ENCODE measurements at places on chromosomes 3 and 15.

DNA sequence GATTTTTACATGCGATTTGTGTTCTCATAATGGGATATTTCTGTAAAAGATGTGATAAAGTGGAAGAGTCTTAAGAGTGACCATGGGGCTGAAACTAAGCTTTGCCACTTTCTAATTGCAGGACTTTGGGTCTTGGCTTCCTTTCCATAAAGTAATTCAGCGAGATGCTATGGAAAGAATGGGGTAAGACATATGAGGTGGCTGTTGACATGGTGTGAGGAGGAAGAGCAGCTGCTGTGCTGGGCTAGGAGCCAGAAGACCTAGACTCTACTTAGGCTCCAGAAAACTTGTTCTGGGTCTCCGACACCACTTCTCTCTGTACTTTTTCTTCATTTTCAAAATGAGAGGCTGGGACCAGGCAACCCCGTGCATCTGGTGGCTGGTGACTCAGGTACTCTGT is 654.5 kb upstream of the CFAP20DC start:
- no peak for DNase-seq

DNA sequence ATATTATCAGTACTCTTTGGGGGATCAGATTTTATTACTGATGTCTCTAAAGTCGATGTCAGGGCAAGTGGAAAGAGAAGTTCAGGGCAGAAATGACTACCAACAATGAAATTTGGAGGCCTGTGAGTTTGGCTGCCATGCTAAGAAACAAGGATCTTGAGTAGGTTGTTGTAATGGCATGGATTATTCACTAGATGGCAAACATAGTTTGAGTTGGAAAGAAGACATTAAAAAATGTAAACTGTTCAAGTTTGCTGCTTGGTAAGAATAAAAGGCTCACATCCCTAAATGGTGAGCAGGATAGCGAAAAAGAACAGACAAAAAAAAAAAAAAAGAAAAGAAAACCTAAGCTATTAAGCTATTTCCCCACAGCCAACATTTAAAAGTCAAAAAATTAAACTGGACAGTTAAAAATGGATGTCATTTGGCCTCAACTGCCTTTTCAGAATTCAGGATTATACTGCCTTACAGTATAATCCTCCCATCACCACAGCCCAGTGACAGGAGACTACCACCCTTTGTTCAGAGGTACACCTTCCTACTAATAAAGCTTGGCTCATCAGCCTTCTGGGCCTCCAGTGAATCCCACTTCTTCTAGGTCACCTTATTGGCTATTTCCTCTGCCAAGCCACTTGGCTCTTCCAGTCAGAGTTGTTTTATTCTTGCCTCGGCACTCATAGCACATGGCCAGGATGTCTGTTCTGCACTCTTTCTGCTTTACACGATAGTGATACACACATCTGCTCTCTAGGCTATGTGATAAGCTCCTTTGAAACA is 163.7 kb downstream of the PLD1 start:
- no peak for DNase-seq

GRCh38 chr15:66461917-66462316 is 35.6 kb downstream of the SNAPC5 start:
- DNase-seq, result no peak

DNA sequence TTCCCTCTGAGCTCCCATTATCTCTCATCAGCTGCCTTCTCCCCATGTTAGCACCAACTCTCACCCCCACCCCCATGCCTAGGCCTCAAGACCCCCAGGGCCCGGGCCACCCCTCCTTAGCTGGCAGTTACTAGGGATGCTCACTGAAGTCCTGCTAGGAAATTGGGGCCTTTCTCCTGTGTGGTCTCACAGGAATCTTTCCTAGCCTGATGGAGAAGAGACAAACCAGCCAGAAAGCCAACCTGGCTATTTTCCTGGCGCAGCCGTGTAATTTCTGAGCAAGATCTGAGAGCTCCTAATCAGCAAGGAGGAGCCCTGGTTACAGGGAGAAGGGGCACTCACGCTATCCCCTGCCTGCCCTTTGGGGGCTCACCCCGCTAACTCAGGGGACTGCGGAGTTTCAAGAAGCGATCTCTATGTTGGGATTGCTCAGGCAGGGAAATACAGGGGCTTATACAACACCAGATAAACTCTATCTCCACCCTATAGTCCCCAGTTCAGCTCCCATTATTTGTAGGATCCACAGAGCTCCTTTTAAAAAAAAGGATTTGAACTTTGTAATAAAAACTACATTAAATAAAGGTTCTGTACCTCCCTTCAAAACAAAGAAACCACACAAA is 25.2 kb downstream of the NR2F2 start:
- DNase-seq, result no peak

- DNase-seq, result no peak
Observed at GRCh38 chr3:117628823-117629291, 919.3 kb downstream of the TUSC7 start.

DNA sequence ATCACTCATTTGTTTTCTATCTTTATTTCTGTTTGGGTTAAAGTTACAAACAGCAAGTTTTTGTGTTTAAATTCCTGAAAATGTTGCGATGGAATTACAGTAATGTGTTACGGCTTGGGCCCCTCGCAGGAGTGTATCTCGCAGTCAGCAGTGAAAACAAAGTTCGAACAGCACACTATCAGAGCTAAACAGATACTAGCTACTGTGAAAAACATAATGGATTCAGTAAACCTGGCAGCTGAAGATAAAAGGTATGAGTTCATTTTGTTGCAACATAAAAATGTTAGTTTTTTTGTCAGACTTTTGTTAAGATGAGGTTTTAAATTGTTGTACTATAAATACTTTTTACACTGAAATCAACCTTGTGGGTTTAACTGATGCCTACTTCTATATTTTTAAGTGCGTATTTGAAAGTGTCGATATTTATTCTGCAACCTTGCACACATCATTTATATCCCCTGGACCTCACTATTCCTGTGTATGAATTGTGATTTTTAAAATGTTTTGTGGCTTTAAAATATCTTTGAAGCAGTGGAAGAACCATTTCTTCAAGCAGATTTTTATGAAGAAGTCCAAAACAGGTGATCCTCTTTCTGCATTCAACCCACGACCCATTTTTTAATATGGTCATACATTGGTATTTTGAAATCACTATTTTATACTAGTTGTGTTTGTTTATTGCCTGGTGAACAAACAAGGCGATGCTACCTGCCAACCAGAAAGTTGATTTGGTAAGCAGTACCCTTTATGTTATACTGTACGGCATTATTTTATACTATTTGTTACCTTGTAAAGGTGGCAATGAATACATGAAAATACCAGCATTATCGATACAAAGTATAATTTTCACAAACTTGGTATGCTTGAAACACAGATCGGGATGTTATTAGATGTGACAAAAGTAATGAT is 27.8 kb downstream of the MFN1 start:
- no peak for DNase-seq

- no peak for DNase-seq
Observed at GRCh38 chr15:60973637-60974415, 255.3 kb downstream of the RORA start.

GRCh38 chr3:52771702-52772101 is 962 bp upstream of the NEK4 start:
- DNase-seq, result no peak

- no peak for DNase-seq
Observed at GRCh38 chr3:63976872-63977200, 46.5 kb downstream of the PSMD6 start.

DNA sequence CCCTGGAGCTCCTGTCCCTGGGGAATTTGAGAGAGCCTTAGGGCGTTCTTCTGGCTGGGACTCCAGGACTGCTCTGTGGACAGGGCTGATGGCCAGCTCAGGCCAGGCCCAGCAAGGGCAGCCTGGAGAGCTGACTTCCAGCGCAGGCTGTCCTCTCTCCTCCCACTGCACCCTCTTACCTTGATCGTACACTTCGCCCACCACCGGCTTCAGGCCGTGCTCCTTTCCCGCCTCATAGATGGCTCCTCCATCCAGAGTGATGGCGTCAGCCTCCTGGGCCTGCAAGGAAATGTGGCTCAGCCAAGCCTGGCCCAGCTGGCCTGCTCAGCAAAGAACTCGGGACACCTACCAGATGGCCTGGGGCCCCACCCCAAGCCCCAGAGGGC is 3.1 kb downstream of the MELTF start:
- no peak for DNase-seq

- DNase-seq, result no peak
Observed at GRCh38 chr3:36496684-36497633, 116.7 kb downstream of the STAC start.

DNA sequence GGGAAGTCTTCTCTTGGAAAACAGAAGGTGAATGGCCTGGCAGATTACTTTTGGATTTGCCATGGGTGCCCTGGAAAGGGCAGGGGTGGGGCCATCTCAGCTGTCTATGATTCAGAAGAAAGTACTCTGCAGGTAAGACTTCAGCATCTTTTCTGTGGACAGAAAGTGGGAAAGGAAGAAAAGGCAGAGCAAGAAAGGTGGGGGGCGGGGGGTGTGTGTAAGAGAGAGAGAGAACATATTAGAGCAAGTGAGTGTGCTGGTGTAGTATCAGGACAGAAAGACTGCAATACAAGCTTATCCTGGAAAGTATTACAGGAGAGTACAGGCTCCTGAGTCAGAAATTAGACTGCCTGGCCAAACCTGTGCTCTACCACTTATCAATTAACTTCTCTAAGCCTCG is 5.5 kb downstream of the TAGLN3 start:
- no peak for DNase-seq

DNA sequence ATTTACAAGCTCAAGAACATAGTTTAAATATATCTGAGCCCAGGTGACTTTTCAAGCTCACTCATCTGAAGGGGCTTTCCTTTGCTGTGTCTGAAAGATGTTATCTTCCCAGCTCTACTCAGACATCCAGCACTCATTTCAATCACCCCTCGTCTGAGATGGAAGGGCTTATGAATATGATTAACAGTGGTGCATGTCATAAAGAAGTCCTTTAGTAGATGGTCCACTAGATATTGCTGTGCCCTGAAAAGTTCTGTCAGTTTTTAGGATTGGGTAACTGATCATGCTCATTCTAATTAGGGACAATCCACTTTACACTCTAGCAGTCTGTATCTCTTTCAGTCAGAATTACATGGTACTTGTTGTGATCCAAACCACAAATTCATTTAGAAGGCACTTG is 28.3 kb downstream of the RETNLB start:
- no peak for DNase-seq

- no peak for DNase-seq
Observed at GRCh38 chr3:32495085-32495484, 7.6 kb downstream of the CMTM6 start.

DNA sequence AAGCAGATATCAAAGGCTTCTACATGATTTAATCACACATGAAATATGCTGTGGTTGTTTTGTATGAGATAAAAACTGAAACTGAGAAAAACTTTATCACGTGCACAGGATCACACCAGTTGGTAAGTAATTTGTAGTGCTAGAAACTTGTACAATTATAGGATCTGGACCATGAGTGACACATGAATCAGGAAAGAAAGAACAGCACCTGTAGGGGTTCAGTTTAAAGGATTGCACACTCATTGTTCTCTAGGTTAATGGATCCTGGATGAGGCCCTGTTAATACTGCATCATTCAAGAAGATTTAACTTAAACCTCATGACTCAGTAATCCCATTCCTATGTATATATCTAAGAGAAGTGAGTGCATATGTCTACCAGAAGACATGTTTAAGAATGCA is 87.9 kb downstream of the STT3B start:
- DNase-seq, result no peak

DNA sequence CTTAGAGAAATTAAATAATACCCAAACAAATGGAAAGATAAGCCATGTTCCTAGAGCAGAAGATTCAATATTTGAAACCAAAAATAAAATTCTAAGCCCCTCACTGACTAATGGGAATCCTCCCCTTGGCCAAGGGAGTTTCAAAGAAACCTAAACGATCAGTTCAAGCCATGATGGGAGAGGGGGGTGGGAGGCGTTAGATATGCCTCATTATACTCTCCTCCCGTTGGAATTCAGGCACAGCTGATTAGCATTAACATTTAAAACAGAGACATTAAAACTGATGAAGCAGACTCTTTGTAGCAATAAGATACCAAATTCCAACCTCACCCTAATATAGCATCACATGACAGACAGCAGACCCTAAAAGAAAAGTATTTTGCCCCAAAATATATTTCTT is 32.9 kb downstream of the OCA2 start:
- no peak for DNase-seq

DNA sequence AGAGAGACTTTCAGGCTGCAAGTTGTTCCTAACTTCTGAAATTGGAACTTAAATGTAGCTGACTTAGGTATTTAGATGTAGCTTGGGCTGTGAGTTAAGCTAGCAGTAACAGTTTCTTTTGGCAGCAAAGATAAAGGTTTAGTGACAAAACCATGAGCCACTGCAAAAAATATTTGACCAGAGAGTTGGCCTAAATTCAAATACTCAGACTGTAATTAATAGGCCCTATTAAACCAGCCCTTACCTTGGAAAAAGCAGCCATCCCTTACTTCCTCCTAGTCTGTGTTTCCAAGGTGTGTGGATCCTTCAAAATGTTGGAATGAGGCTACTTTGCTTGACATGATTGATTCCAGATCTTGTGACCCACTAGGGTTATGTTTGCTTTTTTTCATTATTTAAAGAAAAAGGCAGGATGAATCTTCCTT is 8.2 kb downstream of the TPM1 start:
- DNase-seq, result no peak

DNA sequence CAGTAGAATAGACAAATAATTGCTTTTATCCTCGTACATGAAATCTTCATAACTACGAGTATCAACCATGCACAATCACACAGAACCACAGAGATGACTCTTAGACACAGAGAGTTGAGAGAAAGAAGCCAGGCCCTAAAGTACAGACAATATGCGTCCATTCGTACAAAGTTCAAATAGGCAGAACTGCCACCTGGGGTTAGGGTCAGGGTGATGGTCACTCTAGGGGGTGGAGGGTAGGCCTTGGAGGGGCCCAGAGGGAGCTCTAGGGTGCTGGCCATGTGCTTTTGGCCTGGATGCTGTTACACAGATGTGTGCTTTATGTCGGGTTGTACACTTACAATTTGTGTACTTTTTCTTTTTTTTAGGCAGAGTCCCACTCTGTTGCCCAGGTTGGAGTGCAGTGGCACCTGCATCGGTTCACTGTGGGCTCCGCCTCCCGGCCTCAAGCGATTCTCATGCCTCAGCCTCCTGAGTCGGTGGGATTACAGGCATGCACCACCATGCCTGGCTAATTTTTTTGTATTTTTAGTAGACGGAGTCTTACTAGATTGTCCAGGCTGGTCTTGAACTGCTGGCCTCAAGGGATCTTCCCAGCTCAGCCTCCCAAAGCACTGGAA is 65.9 kb upstream of the KLF13 start:
- no peak for DNase-seq

DNA sequence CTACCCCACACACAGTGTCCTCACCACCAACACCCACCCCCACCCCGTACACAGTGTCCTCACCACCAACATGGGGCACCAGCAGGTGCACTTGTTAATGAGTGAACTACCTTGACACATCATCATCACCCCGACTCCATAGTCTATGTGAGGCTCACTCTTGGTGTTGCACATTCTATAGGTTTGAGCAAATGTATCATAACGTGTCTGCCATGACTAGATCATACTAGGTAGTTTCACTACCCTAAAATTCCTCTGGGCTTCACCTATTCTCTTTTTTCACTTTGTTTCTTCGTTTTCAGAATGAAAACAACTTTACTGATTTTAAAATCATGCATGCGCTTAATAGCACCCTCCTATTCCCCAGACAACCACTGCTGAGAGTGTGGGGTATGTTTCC is 102.6 kb upstream of the SLC6A6 start:
- DNase-seq, result no peak

- DNase-seq, result no peak
Observed at GRCh38 chr3:149273096-149273751, 51.6 kb upstream of the CP start.

- no peak for DNase-seq
Observed at GRCh38 chr3:155024006-155024638, 56.0 kb upstream of the MME start.
